GM18507 (cell line): ENCODE measurements at places on chromosomes 4 and X.

GRCh38 chr4:69730002-69730401 lies 30.4 kb downstream of the SULT1B1 start:
- DNase-seq: no peak

DNA sequence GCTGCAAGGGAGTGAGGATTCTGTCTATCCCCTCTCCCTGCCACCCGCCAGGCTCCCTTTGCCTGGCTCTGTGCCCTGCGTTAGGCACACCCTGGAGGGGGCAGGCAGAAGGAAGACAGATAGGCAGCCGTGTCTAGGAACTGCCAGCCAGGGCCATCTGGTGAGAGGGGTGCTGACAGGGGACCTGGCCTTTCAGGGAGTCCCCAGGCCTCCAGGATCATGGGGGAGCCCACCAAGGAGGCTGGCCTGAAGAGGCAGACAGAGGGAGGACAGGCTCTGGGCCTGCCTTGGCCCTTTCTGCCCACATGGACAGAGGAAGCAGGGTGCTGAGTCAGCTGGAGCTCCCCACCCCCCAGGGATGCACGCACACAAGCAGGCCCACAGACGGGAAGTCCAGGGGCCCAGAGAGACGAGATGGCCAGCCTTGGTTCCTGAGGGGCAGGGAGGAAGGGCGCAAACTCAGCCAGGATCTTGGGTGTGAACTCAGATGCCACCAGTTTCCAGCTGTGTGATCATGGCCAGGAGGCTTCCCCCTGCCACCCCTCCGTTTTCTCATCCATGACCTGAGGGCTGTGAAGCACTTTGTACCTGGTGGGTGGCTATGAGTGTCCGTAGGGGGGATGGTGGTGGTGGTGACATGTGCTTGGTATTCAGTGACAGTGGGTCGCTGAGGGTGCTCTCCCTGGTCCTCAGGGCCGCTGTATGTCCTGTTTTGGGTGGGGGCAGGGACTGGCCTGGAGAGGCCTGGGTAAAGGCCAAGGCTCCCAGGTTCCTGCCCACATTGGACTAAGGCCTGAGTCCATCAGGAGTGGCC lies 1.8 kb downstream of the SH3BP2 start:
- DNase-seq: no peak

GRCh38 chrX:15299941-15300851 lies 15.2 kb downstream of the ASB11 start:
- DNase-seq: no peak

GRCh38 chr4:88158038-88158488 lies 376 bp downstream of the ABCG2 start:
- no peak for DNase-seq

DNA sequence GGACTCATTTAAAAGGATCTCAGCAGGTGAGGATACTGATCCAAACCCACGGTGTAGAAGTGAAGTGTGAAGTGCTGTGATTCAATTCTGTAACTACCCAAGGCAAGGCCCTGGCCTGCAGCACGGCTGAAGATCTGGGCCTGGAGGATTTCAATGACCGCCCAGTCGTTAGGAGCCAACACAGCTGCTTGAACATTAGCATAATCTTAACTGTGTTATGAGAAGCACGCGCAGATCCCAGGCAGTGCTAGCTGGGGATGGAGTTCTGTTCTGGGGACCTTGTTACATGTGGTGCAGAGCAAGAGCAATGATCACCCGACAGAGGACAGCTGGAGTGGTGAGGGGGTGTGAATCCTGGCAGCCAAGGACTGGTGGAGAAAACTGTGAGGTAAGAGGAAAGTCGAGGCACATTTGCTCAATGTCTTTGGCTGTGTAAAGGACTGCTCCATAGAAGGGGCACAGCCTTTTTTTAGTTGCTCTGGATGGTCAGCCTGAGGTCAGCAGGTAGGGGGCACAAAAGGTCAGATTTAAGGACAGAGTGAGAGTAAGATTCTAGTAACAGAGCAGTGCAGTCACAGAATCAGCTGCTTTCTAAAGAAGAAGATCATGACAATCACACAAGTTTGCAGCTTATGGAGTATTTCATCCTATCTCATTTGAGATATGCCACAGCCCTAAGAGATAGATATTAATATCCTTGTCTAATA lies 181.8 kb downstream of the DCLK2 start:
- DNase-seq: no peak

GRCh38 chr4:29081234-29081955 lies 1638.8 kb upstream of the PCDH7 start:
- DNase-seq: no peak

- DNase-seq: no peak
Observed at GRCh38 chrX:18964901-18965300, 19.0 kb downstream of the PHKA2 start.

- DNase-seq: no peak
Observed at GRCh38 chrX:134865682-134866255, 125.0 kb upstream of the SMIM10 start.

- DNase-seq: no peak
Observed at GRCh38 chr4:16814361-16814760, 84.1 kb downstream of the LDB2 start.

DNA sequence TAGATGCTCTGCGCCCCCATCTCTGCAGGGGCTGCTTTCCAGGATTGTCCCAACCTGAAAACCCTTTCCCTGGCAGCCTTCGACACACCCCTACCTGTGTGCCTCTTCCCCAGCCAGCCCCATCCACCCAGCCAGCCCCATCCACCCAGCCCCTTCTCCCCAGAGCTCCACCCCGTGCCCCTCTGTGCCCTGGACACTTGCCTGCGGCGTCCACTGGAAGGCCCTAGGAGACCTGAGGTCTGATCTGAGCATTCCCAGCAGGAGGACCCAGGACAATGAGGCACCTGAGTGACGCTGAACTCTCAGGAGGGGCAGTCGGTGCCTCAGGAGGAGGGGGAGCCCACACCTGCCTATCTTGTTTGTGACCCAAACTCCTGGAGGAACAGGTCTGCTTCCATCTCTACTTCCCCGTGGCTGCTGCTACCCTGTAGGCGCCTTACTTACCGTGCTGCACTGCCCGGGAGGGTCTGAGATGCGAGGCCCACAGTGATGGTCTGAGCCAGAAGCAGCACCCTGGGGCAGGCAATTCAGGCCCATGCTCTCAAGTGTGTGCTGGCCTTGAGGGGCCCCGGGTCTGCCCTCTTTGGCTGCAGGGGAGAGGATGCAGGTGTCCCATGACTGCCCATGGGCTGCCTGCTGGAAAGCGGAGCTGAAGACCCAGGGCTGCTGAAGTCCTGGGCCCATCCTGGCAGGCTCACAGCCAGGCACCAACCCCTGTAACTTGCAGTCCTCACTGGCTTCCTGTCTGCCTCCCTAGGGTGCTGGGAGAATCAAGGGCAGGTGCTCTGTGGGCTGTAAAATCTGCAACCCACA lies 4.9 kb downstream of the LRPAP1 start:
- no peak for DNase-seq

DNA sequence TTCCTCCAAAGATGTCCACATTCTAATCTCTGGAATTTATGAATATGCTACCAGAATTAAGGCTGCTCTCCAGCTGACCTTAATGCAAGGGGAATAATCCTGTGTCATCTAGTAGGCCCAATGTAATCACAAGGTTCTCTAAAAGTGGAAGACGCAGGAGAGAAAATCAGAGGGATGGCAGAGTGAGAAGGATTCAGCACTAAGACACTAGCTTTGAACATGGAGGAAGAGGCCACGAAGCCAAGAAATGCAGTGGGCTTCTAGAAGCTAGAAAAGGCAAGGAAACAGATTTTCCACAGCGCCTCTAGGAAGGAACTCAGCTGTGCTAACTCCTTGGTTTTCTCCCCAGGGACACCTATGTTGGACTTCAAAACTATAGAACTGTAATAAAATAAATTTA lies 240.7 kb upstream of the TRAM1L1 start:
- DNase-seq: no peak

DNA sequence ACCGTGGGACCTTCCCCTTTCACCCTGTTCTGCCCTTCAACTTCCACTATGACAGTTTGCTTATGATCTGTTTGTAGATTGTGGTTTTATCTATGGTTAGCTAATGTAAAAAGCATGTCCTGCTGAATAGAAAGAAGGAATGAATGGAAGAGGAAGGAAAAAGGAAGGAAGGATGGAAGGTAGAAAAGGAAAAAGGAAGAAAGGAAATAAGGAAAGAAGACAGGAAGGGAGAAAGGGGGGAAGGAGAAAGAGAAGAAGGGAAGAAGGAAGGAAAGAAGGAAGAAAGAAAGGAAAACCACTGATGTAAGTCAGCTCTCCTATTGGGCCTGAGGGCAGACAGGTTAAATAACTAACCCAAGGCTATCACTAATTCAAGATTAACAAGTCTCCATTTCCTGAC lies 319.1 kb upstream of the KLF3 start:
- no peak for DNase-seq

DNA sequence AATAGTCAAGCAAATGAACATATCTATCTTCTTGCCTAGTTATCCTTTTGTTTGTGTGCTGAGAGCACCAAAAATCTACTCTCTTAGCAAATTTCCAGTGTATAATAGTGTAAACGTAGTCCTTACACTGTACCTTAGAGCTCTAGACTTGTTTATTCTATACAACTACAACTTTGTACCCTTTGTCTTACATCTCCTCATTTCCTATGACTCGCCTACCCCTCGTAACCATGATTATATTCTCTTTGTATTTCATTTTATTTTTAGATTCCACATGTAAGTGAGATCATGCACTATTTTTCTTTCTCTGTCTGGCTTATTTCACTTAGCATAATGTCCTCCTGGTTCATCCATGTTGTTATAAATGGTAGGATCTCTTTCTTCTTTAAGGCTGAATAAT lies 37.6 kb downstream of the MAGEB5 start:
- no peak for DNase-seq

- DNase-seq: no peak
Observed at GRCh38 chr4:74545448-74545847, 100.5 kb downstream of the AREG start.

- no peak for DNase-seq
Observed at GRCh38 chr4:96675416-96675815, 835.5 kb downstream of the PDHA2 start.

- DNase-seq: no peak
Observed at GRCh38 chrX:153502796-153503195, 8.0 kb downstream of the BGN start.

DNA sequence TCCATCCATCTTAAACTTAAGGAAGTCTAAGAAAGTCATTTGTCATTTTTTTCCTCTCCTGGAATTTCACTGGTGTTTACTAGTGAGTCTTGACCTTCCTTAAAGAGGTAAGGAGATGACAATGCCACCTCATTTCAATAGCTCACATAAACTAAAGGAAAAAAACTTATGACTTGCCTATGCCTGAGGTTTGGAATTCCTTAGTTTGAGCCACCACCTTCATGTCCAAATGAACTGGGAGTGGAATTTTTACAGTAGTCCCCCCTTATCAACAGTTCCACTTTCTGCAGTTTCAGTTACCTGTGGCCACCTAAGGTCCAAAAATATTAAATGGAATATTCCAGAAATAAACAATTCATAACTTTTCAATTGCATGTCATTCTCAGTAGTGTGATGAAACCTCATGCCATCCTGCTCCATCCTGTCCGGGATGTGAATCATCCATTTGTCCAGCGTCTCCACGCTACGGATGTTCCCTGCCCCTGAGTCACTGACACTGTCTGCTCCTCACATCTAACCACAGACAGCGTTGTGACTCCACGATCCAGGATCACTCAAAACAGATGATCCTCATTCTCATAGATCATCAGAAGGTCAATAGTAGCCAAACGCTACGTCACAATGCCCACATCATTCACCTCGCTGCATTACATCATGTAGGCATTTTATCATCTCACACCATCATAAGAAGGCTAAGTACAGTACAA lies 177.4 kb downstream of the SH3KBP1 start:
- no peak for DNase-seq

DNA sequence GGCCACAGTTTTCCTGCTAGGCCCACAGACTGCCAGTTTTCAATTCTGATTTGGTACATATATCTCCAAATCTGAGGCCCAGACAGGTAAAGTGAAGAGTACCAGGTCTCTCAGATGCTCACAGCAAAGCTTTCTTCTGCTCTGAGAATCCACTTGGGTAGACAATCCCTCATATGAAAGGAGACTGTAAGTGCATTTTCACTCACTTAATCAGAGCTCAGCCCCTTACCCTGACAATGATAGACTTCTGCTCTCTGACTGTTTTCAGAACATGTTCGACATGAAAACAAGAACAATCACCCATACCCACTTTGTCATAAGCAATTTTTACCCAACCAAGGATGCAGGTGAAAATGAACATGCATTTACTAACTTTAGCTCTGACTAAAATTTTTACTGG lies 7.1 kb downstream of the GPRIN3 start:
- DNase-seq: no peak

DNA sequence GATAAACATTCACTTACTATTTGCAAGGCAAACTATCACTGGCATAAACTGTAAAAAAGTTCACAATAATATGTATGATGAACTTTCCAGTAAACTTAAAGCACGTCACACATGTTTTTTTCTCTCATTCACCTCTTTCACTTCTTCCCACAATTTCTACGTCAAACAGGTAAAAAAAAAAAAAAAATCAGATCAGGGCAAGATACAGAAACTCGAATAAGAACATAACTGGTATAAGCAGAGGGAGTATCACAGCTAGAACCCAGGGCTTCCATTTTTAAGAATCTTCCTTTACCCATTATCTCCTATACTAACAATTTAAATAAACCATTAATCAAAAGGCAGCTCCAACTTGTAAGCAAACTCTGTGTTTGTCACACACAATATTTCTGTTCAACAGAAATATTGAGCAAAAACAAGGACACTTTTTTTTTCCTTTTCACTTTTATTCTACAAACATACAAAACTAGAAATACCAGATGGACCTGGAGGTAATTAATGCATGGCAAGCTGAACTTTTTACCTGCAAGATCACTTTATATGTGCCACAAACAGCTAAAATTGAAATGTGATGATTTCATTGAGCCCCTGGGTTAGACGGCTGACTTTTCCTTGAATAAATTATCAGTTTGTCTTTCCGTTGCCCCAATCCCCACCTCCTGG lies 47.5 kb upstream of the NSUN7 start:
- DNase-seq: no peak

DNA sequence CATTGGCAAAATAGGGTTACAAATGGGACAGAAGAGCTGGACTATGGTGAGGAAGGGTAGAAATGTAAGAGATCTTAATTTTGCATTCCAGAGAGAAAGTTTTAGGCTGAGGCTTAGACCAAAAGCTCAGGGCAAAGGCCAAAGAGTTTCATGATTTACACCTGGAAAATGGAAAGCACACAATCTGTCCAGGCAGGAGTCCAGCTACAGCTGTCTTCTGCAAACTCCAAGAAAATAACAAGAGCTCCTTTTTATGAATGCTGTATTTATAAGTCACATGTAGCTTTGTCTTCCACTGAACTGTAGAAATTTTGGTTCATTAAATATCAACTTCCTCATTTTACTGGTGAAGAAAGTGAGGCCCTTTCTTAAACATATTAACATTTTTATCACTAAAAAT lies 288.0 kb upstream of the ATOH1 start:
- no peak for DNase-seq

- DNase-seq: no peak
Observed at GRCh38 chr4:83340692-83341343, 6.2 kb upstream of the HPSE start.

DNA sequence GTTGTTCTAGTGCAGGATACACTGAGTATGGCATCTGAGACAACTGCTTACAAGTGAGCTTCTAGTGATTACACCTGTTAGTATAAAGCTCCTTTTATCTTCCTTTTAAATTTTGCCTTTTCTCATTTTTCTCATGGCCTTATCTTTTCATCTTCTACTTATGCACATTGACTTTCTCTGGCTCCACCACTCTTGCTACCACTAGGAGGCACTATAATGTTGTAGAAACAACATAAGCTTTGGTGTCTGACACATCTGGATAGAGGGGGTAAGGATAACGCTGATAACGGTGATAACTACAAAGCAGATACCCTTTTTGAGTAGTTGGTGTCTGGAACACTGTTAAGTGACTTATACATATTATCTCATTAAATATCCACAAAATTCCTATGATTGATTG lies 187.4 kb upstream of the TEX13C start:
- no peak for DNase-seq

- no peak for DNase-seq
Observed at GRCh38 chr4:148449921-148450320, 7.7 kb upstream of the NR3C2 start.
